ENCODE measurements at places on chromosomes 6 and 20.

DNA sequence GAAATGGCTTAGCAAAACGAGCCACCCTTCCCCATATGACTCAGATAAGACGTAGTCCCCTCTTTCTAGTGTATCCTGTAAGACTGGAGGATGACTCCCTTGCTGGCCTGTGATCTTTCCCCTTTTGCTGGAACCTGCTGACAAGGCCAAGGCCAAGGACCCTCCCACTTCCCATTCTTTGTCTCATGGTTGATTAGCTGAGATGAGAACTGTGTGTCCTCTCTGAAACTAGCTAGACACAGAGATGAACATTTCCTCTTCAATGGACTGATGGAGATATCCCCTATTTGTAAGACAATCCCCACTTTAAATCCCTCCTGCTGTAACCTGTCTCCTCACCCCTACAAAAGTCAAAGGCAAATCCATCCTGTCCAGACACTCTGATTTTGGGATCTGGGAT, 33.4 kb upstream of the SCRT2 start:
- no peak for DNase-seq

DNA sequence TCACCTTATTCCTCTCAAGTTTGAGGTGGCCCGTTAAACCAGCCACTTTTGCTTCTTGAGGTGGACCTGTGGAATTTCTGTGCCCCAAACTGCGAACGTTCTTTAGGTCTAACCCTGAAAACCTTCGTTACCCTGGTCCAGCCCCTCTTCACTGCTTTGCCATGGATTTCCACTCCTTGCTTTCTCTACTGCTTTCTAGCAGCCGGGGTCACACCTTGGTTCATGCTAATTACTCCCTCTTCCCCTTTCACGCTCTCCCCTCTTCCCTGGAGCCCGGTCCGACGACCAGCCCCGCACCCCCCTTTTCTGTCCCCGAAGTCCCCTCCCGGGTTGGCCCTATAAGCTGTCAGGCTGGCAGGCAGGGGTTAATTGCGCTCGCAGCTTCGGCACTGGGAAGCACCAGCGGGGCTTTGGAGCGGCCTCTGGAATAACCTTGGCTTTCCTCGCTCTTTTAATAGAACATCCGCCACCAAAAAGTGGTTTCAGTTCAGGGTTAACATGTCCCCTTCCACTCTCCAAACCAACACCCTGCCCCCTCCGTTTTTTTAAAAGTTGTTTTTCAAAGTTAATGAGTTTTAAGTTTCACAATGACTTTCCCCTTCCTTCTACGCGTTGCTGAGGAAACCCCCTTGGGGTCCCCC, 1.4 kb upstream of the HIVEP1 start:
- no peak for DNase-seq

- DNase-seq: peak; percentile 32
Measured at GRCh38 chr6:144601221-144601620, 316.1 kb downstream of the UTRN start.

DNA sequence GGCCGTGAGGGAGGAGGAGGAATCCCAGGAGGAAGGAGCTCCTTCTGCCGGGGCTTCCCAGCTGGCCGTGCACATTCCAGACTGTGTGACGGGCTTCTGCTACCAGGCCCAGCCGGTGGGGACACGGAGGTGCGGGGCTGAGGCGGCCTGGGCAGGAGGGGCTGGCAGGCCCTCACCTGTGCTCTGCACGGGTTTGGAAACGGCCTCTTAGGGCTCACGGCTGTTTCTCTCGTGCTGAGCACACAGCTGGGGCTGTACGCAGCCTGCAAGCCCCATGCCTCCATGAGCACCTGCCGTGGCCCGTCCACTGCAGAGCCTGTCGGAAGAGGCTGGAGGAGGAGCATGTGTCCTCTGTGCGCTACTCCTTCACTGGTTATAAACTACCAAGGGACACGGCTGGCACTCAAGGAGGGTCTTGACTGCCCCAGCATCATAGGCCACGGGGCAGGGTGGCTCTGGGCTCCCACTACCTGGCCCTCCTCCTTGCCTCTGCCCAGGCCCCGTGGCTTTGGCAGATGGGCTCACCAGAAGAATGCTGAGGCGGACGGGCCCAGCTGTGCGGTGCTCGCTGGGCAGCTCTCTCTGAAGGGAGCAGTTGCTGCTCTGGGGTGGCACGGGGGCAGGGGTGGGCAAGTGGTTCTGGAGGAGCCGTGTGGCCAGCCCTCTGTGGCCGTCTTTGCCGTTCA, 15.8 kb downstream of the NPEPL1 start:
- DNase-seq: no peak

DNA sequence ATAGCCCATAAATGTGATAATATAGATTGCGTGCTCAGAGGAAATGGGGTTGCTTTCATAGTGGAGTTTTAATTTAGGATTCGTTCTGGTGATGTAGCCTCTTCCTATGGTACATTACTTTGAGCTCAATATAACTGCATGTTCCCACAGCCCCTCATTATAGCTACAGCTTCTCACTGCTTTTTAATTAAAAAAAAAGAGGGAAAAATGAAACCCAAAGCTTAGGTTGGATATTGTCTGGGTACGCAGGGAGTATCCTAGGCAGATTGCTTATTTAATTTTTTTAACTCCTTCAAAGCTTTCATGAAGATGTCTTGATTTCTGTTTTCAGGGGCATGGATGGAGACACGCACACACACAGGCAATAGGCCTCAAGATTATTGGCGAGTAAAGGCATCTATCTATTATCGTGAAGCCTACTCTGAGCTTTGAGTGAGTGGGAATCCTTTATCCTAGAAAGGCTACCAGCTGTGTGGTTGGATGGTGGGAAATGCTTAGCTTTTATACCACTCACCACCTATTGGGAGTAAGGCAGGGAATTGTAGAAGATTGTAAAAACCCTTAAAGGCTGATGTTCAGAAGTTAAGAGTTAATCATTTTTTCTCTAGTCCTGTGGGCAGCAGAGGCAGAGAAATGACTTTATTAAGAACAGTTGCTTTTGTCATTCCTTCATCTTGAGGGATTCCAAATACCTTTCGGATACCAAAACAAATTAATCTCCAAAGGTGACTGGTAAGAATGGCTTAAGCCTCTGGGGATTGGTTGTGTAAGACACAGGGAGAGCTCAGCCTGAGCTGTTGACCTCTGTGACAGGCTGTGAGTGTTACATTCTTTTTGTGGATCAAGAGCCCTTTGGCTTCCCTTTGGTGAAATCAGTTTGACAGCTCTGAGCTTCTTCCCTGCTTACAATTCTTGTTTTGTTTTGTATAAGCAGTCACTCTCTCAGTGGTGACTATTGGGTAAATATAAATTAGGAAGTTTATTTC, 33.4 kb downstream of the CTNNBL1 start:
- DNase-seq: peak; percentile 92

DNA sequence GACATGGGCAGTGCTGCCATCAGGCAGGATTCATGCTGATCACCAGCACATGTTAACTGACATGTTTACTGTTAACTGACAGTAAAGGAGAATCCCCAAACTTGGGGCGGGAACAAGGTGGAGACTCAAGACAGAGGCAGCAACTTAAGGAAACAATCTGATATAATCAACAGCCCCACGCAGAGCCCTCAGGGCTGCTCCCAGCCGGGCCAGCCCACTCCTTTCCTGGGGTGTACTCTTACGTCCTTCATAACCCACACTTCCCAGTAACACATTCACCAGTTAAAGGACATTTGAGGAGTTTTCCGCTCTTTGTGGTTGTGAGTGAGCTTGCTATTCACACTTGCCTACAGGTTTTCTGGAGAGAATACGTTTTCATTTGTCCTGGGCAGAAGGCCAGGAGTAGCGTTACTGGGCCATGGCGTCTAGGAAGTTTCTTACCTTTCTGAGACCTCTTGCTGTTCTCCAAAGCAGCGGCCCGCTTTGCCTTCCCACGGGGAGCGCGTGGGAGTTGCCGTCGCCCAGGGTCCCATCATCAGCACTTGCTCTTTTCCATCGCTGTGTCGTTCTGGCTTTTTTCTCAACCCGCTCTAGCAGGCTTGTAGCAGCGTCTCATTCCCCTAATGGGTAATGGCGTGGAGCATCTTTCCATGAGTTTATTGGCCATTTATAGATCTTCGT, 56.4 kb downstream of the FOXF2 start:
- DNase-seq: no peak

DNA sequence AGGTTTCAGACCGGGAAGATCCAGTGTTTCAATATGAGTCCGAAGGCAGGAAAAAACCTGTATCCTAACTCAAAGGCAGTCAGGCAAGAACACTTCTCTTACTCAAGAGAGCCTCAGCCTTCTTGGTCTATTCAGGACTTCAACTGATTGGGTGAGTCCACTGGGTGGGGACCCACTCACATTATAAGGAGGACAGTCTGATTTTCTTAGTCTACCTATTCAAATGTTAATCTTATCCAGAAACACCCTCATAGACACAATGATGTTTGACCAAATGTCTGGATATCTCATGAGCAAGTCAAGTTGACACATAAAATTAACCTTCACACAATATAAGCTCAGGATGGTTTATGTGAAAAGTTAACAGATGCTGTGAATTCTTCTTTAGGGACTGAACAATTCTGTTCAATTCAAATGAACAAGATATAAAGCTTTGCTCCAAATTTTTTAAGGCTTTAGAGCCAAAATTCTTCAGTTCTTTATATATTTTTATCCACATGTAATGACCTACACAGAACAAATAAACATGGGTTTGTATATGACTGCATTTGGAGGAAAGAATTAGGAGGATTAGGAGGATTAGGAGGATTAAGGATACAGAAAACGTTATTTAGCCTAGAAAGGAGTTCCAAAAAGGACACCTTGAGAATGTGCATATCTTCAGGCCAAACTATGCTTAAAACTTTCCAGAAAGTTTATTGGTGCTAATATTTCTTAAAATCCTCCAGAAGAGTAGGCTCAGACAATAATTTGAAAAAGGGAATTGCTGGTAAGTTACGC, 35.3 kb upstream of the LAMA2 start:
- no peak for DNase-seq

DNA sequence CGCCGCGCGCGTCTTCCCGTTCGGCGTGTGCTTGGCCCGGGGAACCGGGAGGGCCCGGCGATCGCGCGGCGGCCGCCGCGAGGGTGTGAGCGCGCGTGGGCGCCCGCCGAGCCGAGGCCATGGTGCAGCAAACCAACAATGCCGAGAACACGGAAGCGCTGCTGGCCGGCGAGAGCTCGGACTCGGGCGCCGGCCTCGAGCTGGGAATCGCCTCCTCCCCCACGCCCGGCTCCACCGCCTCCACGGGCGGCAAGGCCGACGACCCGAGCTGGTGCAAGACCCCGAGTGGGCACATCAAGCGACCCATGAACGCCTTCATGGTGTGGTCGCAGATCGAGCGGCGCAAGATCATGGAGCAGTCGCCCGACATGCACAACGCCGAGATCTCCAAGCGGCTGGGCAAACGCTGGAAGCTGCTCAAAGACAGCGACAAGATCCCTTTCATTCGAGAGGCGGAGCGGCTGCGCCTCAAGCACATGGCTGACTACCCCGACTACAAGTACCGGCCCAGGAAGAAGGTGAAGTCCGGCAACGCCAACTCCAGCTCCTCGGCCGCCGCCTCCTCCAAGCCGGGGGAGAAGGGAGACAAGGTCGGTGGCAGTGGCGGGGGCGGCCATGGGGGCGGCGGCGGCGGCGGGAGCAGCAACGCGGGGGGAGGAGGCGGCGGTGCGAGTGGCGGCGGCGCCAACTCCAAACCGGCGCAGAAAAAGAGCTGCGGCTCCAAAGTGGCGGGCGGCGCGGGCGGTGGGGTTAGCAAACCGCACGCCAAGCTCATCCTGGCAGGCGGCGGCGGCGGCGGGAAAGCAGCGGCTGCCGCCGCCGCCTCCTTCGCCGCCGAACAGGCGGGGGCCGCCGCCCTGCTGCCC, 1.1 kb downstream of the SOX4 start:
- peak; percentile 69 for DNase-seq

- DNase-seq: peak; percentile 26
Measured at GRCh38 chr6:163588220-163588919, 173.9 kb downstream of the QKI start.

- DNase-seq: no peak
Measured at GRCh38 chr6:145286916-145287315, 448.4 kb downstream of the EPM2A start.

- DNase-seq: no peak
Measured at GRCh38 chr6:69663215-69663614, 133.6 kb downstream of the LMBRD1 start.

DNA sequence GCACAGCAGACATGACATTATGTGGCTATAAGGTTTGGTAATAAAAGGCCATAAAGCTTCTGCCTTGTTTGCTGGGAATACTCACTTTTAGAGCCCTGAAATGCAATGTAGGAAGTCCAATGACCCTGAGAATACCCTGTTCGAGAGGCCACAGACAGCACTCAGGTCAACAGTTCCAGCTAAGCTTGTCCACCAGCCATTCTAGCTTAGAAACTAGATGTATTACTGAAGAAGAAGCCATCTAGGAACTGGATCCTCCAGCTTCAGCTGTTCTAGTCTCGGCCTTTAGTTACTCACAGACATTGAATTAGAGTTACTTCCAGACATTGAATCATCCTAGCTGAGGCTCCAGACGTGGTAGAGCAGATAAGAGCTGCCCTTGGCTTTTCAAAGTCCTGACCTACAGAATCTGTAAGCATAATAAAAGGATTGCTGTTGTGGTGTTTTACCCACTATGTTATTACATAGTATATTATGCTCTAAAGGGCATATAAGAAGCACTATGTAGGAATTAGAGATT, 84.9 kb downstream of the MMS22L start:
- DNase-seq: peak; percentile 79

GRCh38 chr20:409697-410559, 1.8 kb downstream of the RBCK1 start:
- DNase-seq: no peak

Measured in amniotic epithelial cell (primary cell).